ENCODE measurements at places on chromosomes 2 and 18.

DNA sequence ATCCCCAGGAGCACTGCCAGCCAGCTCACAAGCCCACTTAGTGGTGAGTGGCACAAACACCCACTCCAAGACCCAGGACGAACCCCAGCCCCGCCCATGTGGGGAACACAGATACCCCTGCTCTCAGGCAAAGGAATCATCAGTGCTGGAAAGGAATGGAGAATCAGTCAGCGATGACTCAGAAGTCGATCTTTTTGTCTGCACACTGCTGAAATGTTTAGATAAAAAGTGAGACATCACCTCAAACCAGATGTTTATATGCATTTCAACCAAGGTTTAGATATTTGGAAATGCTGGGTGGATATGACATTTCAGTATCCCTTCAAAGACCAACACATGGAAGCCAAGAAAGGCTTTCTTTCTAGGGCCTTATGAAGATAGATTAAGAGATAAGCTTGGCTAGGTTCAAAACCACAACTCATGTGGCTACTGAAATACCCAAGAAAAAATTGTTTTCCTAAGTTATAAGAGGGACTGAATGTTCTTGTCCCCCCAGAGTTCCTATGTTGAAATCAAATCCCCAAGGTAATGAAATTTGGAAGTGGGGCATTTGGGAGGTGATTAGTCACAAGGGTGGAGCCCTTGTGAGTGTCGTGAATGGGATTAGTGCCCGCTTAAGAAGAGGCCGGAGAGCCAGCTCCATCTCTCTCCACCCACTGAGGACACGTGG lies 43.7 kb downstream of the POU3F3 start:
- DNase-seq = no peak

DNA sequence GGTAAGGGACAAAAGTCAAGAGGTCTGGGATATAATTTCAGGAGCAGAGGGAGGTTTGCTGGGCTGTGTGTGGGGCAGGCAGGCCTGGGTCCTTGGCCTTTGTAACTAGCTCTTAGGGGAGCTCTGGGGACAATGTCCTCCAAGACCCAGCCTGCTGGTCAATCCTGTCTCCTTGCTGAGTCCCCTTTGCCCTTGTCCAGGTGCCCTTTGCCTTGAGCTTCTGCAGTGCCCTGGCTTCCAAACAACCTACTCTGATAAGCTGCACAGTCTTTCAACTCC lies 30.0 kb upstream of the REEP1 start:
- DNase-seq = no peak

DNA sequence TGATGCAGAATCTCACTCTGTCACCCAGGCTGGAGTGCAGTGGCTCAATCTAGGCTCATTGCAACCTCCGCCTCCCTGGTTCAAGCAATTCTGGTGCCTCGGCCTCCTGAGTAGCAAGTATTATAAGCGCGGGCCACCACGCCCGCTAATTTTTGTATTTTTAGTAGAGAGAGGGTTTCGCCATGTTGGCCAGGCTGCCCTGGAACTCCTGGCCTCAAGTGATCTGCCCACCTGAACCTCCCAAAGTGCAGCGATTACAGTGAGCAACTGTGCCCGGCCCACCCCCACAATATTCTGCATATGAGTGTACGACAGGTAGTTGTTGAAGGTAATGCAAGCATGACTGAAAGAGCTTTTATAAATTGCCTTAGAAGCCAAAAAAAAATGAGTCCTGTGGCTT lies 1.2 kb downstream of the WDR75 start:
- DNase-seq = no peak

- no peak for DNase-seq
Observed at GRCh38 chr2:42909966-42910365, 117.6 kb upstream of the HAAO start.

DNA sequence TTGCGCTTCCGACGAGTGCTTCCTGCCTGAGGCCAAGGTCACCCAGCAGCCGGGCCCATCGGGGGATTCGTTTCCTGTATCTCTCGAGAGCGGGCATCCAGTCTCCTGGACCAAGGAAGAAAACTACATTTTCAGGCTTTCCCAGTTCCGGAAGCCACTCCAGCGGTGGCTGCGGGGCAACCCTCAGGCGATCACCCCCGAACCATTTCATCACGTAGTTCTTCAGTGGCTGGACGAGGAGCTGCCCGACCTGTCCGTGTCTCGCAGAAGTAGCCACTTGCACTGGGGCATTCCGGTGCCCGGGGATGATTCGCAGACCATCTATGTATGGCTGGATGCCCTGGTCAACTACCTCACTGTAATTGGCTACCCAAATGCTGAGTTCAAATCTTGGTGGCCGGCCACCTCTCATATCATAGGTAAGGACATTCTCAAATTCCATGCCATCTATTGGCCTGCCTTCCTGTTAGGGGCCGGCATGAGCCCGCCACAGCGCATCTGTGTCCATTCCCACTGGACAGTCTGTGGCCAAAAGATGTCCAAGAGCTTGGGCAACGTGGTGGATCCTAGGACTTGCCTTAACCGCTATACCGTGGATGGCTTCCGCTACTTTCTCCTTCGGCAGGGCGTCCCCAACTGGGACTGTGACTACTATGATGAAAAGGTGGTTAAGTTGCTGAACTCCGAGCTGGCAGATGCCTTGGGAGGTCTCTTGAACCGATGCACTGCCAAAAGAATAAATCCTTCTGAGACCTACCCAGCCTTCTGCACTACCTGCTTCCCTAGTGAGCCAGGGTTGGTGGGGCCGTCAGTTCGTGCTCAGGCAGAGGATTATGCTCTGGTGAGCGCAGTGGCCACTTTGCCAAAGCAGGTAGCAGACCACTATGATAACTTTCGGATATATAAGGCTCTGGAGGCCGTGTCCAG lies 1.0 kb downstream of the MARS2 start:
- DNase-seq = no peak

GRCh38 chr2:43402002-43402401 lies 175.6 kb upstream of the ZFP36L2 start:
- no peak for DNase-seq

DNA sequence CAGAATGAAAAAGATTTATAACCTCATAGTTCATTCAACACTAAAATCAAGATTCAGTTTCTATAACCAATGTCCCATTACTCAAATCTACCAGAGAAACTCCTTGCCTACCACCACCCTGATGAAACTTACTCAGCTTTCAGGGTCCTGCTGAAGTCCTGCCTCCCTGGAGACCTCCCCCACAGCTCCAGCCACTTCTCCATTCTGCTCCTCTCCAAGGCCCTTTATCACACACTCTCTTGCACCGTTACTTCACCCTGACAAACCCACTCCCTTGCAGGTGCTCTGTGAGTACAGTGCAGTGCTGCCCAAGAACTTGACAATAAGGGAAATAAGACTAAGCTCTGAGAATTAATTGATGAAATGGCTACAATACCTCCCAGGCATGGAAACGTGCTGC lies 83.5 kb upstream of the CDCA7 start:
- no peak for DNase-seq

- no peak for DNase-seq
Observed at GRCh38 chr2:125593036-125593435, 1062.9 kb upstream of the GYPC start.

DNA sequence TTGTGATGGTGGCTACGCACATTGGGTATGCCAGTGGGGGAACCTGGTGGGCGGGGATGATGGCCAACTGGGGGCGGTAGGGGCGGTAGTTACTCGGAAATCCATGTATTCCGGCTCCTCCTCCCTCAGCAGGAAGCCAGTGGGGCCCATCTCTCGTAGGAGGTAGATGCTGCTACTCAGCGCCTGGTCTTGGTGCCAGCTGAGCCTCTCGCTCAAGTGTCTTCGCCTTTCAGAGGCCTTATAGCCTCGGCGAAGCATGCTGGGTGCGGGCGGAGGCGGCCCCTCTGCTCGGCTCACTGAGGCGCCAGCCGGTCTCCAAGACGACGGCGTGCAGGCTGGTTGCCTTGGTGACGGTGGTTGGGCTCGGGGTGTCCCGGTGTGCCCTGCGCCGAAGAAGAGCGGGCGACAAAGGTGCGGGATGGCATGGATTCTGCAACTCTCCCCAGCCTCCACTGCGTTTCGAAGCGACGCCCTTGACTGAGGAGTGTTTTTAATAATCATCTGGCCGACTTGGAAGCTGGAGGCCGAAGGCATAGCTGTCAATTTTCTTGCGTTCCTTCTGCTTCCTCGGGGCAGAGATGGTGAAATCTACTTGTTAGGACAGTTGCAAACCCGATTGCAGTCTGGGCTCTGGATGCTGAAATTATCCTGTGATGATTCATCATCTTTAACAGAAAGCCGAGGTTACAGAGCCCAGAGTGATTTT lies at the start of gene ZSWIM2:
Gene ZSWIM2 (minus strand): TSS at position 298 of the 706 bp plus-strand sequence. CDS start 40 bp downstream, at position 258.
- DNase-seq = peak; percentile 8

GRCh38 chr2:43273529-43273928 lies 47.1 kb upstream of the ZFP36L2 start:
- no peak for DNase-seq

DNA sequence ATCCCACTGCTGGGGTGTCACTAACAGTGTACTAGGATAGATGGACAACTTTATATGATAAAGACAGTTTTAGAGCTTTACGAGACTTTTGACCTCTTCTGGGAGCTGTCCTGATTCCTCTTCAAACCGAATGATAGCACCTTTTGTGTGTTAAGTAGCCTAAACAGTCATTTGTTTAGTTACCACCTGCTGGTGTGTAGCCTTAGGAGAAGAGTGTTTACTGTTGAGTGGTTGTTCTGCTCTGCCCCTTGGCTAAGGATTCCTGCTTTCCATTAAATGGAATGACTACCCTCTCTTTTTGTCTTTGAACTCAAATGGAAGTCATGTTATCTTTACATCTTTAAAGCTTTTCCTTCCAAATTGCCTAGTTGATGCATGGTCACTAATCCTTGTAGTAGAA lies 28.0 kb upstream of the MGAT5 start:
- peak; percentile 6 for DNase-seq

DNA sequence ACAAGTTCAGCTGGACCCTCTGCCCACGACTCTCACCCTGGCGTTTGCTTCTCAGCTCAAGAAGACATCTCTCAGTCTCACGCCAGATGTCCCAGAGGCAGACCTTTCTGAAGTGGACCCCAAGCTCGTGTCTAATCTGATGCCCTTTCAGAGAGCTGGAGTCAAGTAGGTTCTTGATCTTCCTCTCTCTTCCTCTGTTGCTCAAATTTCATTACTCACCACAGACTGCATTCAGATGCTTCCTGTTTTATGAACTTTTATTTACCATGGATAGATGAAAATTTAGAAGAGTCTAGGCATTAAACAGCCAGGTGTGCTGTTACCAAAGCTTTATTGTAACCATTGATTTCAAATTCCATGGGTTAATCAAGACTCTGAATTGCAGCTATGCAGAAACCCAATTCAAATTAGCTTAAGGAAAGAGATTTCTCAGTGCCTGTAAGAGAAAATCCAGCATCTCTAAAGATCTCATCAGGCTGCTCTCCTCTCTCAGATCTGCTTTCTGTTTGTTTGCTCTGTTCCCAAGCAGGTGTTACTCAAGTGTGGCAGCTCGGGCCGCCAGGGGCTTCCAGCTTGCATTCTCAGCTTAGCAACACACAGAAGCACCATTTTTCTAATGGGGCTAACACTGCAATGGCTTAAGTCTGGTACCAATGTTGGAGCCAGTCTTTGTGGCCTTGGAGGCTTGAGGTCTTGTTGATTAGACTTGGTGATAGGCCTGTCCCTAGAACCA lies 16.5 kb downstream of the SMARCAL1 start:
- peak; percentile 18 for DNase-seq

DNA sequence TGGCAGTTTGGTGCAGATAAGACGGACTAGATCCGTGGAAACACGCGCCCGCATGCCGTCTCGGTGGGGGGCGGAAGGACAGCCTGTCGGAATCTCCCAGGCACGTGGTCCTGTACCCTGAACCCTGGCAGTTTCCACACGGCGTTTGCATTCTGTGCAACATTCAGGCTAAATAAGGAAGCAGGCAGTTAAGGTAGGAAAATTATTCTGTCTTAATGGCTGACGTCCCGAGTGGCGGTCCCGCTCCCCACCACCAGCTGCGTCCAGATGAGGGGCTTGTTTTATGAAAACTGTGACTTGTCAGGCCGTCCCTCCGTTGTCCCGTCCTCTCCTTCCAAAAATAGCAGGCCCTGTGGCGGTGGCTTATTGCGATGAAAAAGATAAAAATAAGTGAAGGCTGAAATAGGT lies 120.2 kb downstream of the NFATC1 start:
- no peak for DNase-seq

DNA sequence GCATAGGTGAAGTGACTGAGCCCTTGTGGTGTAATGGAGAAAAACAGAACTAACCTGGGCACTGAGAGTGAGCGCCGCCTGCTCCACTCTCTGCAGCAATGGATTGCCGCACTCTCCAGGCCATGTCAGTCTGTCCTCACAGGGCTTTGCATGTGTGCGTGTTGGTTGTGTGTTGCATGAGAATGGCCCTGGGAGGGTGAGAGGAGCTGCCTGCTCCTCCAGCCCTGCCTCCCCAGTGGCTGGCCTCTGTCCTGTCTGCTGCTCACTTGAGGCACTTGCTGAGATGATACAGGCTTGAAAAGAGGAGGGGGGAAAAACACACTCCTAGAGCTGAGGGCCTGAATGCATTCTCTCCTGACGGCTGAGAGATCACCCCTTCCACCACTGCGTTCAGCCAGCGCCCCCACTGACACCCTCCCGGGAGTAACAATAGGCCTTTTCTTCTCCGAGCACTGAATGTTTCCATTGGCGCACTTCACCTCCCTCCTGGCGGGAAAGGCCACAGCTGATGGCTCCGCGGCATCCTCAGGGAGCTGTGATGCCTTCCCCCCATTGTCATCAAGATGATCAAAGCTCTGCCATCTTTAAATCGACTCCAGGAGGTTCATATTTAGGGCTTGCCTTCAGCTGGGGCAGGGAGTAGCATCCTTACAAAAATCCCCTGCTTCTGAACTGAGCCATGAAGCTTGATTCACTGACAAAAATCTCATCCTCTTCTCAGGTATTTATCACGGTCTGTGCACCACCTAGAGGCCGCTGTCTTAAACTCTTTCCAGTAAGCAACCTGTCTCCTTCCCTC lies 49.9 kb upstream of the DAPL1 start:
- DNase-seq = no peak

GRCh38 chr2:101273056-101273455 lies 20.4 kb downstream of the CNOT11 start:
- DNase-seq = no peak

GRCh38 chr18:923144-923866 lies 18.6 kb downstream of the ADCYAP1 start:
- DNase-seq = no peak

GRCh38 chr18:25813110-25813509 lies 277.3 kb downstream of the SS18 start:
- DNase-seq = no peak

Data from NCI-H187 treated with DMSO at 0.1 percent for 48 hours (cell line).